HFF-Myc (cell line): ENCODE measurements at places on chromosomes 13 and 19.

DNA sequence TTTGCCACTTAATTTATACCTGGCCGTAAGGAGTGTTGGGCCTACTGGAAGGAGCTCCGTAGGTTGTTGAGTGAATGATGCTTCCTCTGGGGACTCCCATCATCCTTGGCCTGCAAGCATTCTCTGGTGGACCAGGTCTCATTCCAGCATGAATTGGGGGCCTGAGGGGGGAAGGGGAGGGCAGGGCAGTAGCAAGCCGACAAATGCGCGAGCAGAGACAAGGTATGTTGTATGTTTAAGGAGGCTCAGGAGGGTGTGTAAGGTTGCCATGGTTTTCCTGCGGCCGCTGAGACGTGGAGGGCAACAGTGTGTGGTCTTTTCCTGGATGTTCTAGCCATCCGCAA lies 749 bp downstream of the ZNF264 start:
- DNase-seq, result no peak

GRCh38 chr19:51022526-51022925 lies 3.0 kb upstream of the KLK10 start:
- DNase-seq, result no peak

GRCh38 chr19:56507446-56508289 lies at the start of gene ZNF471:
Gene ZNF471, plus strand, starts transcription at chr19:56507855. Its CDS starts 3,717 bp downstream, at chr19:56511572.
- DNase-seq, result peak; percentile 92

- no peak for DNase-seq
Observed at GRCh38 chr19:4034048-4035017, 26.8 kb downstream of the PIAS4 start.

DNA sequence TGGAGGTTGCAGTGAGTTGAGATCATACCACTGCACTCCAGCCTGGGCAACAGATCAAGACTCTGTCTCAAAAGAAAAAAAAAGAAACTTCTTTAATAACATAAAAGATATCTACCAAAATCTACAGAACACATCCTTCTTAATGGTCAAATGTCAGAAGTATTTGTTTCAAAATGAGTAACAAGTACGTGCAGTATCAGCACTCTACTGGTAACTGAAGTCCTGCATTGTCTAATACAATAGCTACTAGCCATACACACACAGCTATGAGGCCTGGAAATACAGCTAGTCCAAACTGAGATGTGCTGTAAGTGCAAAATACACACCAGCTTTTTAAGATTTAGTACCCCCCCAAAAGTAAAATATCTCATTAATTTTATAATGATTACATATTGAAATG lies 88.1 kb downstream of the TSC22D1 start:
- no peak for DNase-seq

DNA sequence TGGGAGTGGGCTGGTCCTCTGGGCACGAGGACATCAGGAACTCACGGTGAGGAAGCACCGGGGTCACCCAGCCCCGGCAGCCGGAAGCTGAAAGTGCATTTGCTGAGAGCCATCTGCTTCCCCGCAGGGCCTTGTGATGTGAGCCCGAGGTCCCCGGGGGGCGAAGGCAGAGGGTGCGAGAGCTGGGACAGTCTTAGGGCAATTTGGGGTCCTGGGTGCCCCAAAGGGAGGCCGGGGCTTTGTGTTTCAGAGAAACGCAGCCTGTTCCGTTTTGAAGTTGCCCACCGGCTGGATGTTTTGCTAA lies 4.8 kb downstream of the F2RL3 start:
- no peak for DNase-seq

- no peak for DNase-seq
Observed at GRCh38 chr19:30222992-30223865, 149.0 kb upstream of the ZNF536 start.

GRCh38 chr19:39941615-39942365 lies 7.4 kb upstream of the FCGBP start:
- DNase-seq, result peak; percentile 9

DNA sequence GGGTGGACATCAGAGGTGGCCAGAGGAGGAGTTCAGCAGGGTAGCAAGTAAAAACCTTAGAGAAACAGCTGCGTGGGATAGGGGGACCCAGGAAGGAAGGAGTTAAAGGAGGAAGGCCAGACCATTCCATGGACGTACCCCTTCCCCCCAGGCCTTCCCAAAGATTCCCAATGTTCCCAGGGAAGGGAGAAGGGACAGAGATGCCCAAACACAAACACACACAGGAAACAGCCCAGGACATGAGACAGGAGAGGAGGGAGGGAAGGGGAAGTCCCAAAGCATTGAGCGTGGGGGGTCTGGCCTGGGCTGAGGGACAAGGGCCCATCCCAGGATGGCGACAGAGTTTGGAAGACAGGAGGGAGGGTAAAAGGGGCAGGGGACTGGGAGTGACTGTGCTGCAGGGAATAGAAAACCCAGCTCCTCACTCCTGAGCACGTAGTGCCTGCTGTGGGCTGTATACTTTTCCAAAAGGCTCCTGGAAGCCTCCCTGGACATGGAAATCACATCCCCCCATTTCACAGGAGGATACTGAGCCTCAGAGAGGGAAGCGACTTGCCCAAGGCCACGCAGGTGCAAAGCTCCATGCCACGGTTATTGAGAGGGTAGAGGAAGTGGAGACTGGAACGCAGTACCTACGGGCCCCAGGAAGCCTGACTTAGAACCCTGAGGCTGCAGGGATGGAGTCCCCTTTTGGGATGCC lies 1.1 kb downstream of the SYDE1 start:
- DNase-seq, result no peak
